ENCODE measurements at places on chromosomes 13 and 19.

- DNase-seq = no peak
Observed at GRCh38 chr13:100089465-100090032, 656 bp downstream of the PCCA start.

DNA sequence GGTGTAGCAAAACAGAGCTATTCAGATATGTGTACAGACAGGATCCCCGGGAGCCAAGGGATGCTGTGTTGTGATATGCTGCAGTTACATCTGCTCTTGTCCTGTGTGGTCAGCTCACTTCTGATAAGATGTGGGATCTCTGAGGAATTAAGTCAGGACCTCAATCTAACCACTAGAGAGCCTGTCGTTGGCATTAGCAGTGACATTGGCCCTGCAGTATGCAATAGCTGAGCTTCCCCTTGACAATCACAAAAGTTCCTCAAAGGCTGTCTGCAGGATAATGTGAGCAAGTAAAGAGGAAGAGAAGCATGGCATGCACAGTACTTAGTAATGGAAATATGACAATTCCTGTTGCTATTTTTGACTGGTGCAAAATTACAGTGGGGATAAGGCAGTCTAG lies 203.4 kb upstream of the MIR17HG start:
- DNase-seq = no peak

DNA sequence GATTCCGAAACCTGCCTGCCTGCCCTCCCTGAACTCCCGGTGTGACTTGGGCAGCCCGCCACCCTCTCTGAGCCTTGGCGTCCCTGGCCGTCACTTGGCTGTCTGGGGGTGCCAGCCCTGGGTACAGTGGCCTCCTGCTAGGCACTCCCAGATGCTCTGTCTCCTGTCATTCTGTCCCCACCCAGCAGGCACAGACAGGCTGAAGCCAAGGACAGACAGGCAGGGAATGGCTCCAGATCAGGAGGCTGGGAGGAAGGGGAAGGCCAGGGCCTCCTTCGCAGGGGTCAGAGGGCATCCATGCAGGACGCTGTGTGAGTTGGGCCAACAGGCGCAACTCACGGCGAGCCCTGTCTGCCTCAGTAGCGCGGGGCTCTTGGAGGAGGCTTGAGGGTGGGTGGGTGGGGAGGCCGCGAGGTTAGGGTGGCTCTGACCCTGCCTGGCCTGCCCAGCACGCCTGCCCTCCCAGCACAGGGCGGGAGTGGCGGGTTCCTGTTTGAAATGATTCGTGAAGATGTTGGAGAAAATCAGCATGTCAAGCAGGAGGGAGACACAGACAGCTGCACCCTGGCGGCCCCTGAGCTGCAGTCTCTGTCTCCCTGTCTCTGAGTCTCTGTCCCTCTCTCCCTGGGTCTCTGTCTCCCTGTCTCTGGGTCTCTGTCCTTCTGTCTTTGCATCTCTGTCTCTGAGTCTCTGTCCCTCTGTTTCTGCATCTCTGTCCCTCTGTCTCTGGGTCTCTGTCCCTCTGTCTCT lies 19.7 kb downstream of the KLHL26 start:
- no peak for DNase-seq

GRCh38 chr13:107373551-107373950 lies 805.6 kb upstream of the ARGLU1 start:
- DNase-seq = no peak

GRCh38 chr13:110183910-110184309 lies 123.0 kb downstream of the COL4A1 start:
- no peak for DNase-seq

DNA sequence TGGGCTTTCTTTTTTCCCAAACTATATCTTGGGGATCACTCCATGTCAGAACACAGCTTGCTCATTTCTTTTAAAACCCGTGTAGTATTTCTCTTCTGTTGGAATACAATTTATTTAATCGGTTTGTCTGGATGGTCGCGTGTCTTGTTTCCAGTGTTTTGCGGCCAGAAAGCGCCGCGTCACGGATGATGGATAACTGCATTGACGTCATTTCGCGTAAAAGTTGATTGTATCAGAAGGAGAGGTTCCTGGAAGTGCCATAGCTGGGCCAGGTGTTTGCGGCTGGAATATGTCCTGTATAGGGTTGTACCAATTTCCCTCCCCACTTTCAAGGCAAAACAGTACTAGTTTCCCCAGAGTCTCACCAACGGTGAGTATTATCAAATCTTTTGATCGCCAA lies 9.7 kb downstream of the ACTL9 start:
- DNase-seq = no peak

DNA sequence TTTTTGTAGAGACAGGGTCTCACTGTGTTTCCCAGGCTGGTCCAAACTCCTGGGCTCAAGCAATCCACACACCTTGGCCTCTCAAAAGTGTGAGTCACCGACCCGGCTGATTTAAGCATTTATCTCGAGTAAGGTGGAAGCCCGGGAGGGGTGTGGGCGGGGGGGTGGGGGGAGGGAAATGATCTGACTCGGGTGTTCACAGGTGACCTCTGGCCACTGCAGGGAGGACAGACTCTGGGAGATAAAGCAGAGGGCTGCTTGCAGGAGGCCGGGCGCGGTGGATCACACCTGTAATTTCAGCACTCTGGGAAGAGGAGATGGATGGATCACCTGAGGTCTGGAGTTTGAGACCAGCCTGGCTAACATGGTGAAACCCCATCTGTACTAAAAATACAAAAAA lies 7.9 kb downstream of the DENND1C start:
- DNase-seq = no peak

DNA sequence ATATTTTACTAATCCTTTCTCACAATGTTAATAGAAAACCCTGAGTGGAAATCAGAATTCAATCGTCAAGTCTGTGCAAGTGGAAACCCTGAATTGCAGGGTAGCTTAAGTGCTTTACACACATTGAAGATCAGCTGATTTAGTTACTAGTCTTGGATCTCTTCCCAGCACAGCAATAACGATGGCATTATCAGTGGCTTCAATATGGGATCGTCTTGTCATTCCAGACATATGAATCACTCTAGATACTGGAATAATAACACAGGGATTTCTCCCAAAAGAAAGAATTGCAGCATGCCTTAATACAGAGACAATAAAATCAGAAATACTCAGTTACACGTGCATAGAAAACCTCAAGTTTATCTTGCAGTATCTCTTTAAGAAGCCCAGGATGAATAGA lies 12.6 kb upstream of the METTL21C start:
- no peak for DNase-seq

DNA sequence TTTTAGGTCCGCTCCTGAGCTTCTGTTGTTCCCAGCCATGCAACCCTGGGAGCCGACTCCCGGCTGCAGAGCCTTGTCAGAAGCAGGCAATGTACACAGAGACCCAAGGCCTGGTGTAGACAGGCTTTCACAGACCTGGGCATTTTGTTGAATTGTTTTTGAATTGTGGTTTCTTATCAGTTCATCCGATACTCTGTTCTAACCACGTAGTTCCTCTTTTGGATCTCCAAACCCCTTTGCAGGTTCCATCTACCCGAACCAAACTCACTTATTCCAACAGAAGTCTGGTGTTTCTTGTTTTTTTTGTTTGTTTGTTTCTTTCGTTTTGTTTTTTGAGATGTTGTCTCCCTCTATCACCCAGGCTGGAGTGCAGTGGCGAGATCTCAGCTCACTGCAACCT lies 6.3 kb upstream of the NLRP2 start:
- DNase-seq = no peak

DNA sequence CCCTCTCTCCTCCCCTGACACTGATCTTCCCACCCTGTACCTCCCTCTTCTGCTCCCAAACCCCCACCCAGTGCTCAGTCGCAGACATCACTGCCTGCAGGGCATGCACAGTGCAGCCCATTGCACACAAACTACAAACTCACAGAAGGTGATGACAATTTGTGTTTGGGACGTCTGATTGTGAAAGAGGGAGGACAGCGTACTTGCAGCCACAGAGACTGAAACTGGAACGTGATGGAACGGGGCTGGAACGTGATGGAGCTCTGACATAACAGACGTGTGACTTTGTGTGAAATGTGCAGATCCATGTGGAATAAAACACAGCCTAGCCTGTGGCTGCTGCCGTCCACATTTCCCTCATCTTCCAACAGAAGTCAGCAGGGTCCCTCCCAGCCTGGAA lies 57.3 kb upstream of the CEACAM8 start:
- no peak for DNase-seq

- no peak for DNase-seq
Observed at GRCh38 chr13:73366241-73366640, 307.4 kb downstream of the KLF5 start.

DNA sequence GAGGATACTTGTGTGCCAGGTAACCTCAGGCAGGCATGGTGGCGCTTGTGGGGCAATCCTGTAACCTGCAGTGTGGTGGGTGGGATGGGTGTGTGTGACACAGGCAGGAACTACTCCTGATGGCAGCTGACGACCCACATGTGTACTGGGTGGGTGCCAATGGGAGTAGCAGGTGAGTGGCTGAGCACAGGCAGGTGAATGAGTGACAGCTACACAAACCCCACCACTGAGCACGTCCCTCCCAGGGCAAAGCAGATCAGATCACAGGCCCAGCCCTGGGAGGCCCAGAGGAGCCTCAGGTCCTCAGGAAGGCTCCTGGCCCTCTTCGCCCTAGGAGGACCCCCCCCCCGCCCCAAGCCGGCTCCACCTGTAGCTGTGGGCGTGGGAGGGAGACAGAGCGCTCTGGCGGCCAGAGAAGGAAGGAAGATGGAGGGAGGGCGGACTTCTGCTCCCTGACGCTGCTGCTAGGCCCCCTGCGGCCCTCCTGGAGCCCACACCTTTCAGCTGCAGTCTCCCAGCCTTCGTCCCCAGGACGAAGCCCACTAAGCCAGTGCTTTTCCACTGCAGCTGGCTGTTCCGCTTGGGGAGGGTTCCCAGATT lies 1.3 kb upstream of the ZNF181 start:
- DNase-seq = no peak

GRCh38 chr13:23822252-23822824 lies 66.9 kb downstream of the MIPEP start:
- DNase-seq = no peak

DNA sequence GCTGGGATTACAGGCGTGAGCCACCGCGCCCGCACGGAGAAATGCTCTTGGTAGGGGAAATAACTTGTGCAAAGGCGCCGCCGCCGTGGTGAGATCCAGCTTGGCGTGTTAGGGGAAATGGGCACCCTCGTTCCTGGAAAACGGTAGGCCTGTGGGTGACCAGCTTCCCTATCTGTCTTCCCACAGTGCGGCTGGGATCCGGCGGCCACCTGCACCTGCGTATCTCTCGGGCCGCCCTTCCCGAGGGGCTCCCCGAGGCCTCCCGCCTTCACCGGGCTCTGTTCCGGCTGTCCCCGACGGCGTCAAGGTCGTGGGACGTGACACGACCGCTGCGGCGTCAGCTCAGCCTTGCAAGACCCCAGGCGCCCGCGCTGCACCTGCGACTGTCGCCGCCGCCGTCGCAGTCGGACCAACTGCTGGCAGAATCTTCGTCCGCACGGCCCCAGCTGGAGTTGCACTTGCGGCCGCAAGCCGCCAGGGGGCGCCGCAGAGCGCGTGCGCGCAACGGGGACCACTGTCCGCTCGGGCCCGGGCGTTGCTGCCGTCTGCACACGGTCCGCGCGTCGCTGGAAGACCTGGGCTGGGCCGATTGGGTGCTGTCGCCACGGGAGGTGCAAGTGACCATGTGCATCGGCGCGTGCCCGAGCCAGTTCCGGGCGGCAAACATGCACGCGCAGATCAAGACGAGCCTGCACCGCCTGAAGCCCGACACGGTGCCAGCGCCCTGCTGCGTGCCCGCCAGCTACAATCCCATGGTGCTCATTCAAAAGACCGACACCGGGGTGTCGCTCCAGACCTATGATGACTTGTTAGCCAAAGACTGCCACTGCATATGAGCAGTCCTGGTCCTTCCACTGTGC lies 2.4 kb downstream of the GDF15 start:
- DNase-seq = peak; percentile 44

DNA sequence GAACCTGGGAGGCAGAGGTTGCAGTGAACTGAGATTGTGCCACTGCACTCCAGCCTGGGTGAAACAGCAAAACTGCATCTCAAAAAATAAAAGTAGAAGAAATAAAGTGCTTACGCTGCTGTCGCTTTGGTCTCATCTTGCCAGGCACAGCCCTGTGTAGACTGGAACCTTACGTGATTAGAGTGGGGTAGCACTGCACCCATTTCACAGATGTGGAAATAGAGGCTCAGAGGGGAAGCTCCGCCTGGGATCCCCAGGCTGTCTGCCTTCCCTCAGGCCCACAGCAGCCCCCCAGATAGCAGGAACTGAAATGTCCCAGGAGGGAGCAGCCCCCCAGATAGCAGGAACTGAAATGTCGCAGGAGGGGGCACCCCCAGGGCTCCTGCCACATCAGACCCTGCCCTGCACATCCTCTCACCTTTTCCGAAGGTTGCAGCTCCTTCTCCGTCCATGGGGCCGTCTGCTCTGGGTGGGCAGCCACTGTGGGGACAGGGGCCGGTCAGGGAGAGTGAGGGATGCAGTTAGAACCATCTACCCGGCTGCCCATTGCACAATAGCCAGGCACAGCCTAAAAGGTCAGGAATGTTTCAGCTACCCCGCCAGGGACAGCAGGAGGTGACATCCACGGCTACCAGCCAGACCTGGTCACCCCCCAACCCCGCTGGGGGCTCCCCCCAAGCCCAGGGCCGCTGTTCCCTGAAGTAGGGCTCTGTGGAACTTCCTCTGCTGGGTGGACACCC lies 1.9 kb downstream of the PLIN4 start:
- no peak for DNase-seq

- DNase-seq = no peak
Observed at GRCh38 chr13:20991741-20992520, 69.5 kb downstream of the LATS2 start.

GRCh38 chr19:15091918-15092753 lies 10.1 kb downstream of the OR1I1 start:
- no peak for DNase-seq

DNA sequence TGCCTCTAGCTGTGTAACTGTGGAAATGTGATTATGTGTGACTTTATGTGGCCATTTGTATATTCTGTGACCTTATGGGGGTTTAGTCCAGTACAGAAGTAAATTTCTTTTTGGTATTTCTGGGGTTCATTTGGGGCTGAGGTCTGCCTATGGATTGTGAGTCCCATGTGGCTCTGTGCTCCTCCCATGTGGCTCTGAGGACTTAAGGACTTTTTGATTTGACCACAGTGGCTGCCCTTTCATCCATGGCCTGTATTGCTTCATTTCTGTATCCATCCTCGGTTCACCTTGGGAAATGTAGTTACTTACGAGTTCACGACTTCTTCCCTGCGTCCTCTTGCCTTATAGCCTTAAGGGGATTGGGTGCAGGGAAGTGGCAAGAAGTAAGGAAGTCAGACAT lies 1.0 kb downstream of the ZNF420 start:
- DNase-seq = no peak

- DNase-seq = no peak
Observed at GRCh38 chr19:1699998-1700732, 47.8 kb upstream of the TCF3 start.

Data from nucleus accumbens (tissue), 56 donors.